ENCODE measurements at places on chromosomes 2 and 18.

DNA sequence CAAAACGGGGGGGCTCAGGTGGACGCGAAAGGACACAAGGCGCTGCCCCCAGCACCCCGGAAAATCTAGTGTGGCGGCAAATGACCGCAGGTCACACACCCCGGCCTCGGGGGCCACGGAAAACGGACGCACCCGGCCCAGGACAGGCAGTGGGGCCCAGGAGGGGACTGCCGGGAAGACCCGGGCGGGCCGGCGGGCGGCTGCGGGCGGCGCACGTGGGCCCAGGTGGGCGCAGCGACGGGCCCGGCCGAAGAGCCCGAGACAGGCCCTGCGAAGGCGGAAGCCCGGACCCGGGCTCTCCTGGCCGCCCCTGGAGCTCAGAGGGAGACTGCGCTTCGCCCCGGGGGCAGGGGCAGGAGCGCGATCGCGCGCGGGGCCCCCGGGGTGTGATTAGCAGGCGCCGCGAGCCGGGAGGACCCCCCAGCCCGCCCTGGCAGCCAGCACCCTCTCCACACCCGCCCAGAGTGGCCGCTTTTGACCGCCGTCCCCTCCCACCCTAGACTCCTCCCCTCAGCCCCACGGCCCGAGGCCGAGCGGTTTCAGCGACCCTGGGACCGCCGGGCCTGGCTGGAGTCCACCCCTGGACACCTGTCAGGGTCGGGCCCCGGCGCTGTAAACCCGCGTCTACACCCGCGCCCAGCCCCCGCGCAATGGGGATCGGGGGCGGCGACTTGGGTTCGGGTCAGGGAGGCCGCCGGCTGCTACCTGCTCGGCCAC is 773 bp downstream of the MBP start:
- no peak for DNase-seq

DNA sequence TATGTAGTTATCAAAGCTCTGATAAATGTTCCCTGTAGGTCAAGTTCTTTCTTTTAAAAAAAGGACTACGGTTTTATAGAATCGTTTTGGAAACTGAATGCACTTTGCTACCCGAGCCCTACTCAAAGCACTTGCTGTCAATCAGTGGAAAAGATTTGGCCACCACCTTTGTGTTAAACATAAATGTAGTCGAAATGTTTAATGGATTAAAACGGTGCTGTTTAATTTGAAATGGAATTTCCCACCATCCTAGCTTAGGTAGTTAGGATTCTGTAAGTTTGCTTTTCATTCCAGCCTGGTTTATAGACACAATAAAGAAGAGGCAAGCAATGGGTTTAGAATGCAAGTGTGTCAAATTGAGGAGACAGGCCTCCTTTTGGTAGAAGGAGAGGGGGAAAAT is 69.4 kb upstream of the MMADHC start:
- DNase-seq, result no peak

DNA sequence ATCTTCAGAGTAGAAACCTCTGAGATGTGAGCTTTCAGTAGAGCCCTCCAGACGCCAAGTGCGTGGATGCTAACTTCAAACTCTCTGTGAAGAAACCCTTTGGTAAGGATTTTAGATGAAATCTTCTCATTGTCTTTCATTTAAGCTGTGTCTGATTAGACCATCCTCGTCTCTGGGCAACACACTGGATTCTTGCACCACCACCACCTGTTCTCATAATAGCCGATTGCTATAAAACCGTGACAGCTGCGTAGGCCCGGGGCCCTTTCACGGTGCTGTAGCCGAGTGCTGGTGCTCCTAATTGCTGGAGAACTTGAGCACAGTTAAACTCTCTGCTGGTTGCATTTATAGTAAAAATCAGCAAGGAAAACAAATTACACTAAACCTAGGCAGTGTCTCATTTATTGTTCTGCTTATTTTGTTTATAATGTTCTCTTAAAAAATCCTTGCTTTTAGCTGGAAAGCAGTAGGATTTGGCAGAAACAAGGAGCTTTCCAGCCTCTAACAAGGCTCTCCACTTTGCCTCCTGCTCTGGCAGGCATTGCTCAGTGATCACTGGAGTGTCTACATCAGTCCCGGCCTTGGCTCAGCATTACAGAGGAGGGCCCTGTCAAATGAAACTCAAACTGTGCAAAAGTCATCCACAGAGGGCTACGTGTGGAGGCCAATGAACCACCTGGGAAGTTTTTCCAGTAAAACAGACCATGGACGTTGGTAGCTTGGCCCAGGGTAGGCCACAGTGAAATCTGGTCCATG is 40.9 kb upstream of the MBP start:
- no peak for DNase-seq

DNA sequence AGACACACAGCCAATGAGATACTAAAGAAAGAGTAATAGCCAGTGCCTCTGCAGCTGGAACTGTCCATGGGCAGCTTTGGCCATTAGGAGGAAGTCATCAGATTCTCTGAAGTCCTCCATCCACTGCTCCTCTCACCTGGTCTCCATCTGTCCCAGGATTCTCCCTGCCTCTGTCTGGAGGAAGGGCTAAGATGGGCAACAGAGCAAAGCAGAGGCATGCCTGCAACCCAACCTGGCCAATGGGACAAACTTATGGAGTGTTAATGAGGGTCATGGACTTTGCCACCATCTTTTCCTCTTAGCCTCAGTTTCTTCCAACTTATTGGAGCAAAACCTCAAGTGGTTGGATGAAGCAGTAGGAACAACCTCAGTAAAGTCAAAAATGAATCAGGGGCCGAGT is 91.5 kb upstream of the SIX3 start:
- DNase-seq, result no peak

DNA sequence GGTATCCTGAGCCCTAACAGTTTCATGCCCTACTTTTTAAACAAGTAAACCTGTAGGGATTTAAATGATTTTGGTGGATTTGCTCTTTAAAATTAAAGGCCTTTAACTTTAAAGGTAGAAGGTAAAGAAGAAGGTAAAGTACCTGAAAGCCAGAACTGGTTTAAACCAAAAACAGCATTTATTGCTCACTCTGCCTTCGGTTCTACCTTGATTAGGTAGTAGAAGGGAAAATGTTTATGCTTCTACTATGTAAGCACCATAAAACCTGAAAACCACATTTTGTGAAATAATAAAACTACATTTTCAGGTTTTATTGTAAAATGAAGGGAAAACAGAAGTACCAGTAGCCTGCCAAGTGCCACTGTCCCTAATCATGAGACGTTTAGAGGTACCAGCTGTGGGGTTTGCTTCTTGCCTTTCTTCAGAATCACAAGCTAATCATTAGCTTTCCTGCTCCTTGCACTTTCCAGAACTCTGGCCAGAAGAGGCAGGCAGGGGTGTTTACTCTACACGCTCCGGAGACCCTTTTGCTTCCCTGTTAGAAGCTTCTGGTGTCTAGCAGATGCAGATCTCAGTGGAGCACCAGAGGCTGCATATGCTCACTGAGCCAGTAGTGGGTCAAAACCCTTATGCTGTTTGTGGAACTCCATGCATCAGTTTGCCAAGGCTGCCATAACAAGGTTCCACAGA is 33.3 kb downstream of the RPIA start:
- DNase-seq, result no peak

- DNase-seq, result no peak
Observed at GRCh38 chr18:7638321-7638720, 71.2 kb downstream of the PTPRM start.

DNA sequence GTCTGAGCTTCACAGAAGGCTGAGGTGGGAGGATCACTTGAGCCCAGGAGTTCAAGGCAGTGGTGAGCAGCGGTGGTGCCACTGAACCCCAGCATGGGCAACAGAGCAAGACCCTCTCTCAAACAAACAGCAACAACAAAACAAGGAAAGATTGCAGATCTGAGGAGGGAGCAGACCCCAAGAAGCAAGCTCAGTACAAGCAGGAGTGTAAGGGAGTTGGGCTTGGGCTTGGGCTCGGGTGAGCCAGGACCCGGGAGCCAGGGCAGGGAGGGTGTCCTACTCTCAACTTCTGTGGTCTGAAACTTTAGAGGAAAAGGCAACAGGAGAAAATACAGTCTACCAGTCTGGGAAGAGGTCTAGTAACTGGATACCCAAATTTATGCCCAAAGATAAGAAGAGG is 92.0 kb upstream of the RAB12 start:
- DNase-seq, result no peak

GRCh38 chr2:42917425-42917927 is 125.1 kb upstream of the HAAO start:
- DNase-seq, result no peak

- no peak for DNase-seq
Observed at GRCh38 chr2:205700331-205701132, 18.2 kb downstream of the NRP2 start.

DNA sequence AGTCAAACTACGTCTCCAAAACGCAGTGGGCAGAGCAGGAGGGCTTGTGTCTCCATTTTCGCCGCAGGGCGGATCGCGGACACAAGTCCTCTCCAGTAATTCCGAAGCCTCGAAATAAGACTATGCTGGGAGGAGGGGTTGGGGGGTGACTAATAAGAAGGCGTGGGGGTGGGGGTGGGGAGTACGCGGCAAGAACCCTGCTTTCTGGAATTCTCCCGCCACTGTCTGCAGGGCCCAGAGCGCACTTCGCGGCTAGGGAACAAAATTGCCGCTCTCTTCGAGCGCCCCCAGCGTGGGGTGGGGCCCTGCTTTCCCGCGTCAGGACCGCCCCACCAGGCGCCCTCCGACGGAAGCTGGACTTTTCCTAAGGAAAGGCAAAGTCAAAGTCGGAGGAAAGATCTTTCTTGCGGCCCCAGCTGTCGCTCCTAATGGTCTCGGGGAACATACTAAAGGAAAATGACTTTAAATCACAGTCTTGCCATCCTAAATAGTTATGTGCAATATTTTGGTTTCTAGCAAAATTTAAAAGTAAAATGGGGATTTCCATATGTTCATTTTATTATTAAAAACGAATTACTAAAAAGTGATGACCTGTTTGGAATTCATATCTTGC is 11.9 kb downstream of the NR4A2 start:
- no peak for DNase-seq

DNA sequence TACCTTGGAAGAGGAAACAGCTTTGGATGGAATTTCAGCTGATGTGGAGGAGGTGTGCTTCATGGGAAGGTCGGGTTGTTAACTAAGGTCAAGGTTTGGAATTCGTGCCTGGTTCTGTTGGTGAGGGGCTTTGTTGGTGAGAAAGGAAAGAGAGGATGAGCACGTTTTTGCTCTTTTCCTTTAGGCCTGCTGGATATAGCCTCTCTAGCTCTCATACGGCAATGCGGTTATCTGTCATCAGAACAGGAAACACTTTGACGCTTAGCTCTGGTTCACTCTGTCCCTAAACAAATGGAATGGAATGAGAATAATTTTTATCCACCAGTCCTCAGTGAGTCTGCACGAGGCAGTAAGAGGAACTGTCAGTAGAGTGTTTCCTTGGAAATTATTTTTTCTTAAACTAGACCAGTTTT is 169.7 kb upstream of the NOSTRIN start:
- DNase-seq, result no peak

- DNase-seq, result no peak
Observed at GRCh38 chr2:149353421-149353820, 23.0 kb downstream of the LYPD6 start.

GRCh38 chr2:164015328-164016123 is 279.7 kb upstream of the FIGN start:
- no peak for DNase-seq

DNA sequence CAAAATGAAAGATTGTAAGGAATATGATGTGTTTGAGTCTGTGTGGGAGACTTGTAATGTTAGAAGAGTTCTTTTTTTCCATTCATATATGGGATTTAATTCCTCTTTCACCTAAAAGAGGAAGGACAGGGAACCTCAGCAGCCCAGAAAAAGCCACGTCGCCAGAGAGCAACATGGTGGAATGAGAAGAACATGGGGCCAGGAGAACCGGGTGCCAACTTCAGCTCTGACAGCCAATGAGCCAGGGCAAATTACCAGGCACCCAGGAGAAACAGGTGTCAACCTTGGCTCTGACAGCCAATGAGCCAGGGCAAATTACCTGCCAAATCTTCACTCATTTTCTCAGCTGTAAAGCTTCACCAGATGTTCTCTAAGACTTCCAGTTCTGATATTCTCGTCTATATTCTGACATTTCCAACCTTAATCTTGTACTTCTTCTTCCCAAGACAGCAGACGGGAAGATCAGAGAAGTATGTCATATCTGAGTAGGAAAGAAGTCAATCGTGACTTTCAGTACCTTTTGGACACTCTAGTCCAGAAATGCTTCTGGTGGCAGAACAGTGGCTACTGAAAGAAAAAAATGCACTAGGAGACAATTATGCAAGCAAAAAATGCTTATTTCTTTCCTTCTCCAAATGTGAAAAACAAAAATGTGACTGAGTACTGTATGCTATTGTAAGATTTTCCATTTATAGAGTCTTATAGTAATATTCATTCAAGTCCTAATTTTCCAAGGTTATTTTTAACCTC is 79.2 kb upstream of the COL5A2 start:
- DNase-seq, result no peak

GRCh38 chr18:9839853-9840252 is 45.9 kb upstream of the TXNDC2 start:
- no peak for DNase-seq

GRCh38 chr18:77098029-77098428 is 34.6 kb downstream of the MBP start:
- DNase-seq, result no peak

GRCh38 chr18:25646971-25647370 is 295.0 kb upstream of the ZNF521 start:
- no peak for DNase-seq

DNA sequence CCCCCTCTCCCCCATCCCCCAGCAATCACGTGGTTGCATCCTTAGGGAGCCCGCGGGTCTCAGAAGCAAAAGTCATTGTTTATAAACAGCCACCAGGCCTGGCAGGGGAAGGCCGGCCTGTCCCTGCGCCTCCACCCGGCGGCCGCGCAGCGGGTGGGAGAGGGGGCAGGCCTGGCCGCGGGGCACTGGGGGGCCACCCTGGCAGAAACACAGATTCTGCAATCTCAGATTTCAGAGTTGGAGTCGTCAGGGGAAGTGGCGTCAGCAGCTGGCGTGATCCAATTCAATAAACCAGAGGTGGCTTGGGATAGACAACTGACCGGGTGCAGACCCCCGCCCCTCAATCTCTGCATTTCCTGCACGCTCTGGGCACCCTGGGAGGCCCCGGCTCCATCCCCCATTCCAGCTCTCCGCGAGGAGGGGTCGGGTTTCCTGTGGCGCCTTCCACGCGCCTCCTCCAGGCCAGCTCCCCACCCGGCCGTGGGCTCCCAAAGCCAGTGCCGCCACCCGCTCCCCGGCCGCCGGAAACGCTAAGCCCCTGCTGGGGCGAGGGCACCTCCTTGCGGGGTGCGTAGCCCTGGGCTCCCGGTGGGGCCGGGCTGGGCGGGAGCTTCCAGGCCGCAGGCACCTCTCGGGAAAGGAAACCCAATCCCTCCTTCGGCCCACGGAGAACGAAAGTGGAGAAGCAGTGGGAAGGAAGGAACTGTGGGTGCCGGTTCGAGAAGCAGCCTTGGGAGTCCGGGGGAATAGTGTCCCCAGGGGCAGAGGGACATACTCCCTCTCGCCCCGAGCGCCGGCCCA is 1.1 kb downstream of the BIN1 start:
- DNase-seq, result no peak

GRCh38 chr2:11597538-11598225 is 63.8 kb downstream of the GREB1 start:
- DNase-seq, result no peak

- no peak for DNase-seq
Observed at GRCh38 chr2:111062417-111062816, 58.3 kb upstream of the BCL2L11 start.

- no peak for DNase-seq
Observed at GRCh38 chr2:199772035-199772976, 78.7 kb downstream of the FTCDNL1 start.
